ENCODE measurements at places on chromosomes 1 and 21.

- DNase-seq = no peak
Observed at GRCh38 chr1:80375662-80376061, 1369.1 kb upstream of the ADGRL4 start.

DNA sequence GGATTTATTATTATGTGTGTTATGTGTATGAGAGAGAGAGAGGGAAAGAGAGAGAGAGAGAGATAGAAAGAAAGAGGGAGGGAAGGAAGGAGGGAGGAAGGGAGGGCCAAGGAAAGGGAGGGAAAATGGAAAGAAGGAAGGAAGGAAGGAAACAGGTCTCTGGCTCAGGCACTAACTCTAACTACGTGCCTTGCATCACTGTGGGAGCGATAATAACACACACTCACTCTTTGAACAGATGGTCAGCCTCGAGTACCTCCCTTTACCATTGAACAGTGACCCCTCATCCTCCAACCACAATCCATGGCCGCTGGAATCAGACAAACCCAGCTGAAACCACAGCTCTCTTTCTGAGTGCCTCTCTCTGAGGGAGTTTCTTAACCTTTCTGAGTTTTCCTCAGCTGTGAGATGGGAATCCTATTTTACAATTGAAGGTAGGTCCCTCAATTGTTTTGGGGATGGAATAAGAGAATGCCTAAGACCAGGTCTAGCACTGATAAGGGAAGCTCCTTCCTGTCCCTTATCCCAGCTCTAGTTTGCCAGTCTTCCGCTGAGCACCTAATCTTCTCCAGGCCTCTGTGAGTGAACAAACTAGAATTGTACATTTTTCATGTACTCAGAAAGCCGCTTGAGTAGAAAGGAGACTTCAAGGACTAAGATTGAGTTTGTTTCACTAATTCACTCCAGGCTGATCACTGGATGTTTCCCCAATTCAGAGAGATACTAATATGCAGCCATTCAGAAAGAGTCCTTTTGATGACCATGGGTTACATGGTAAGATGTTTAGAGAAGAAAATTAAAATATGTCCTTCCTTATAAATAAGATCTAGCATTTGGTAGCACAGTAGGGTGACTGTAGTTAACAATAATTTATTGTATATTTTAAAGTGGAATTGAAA is 62.8 kb downstream of the IRF2BP2 start:
- no peak for DNase-seq

DNA sequence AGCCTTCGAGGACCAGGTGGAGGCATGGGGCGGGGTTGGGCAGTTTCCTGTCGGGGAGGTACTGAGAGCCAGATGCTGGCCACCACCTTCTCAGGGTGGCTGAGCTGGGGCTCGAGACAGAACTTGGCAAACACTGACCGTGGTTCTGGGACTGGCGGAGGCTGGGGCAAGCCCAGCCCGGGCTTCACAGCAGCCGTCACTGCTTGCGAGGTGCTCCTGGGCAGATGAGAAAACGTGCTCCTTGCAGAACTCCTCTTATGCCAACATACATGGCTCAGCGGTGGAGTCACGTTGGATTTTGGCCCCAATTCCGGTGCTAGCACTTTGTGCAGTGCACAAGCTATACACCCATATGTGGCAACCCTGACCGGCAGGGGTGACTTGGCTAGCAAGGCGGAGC is 69.2 kb downstream of the RUNX3 start:
- no peak for DNase-seq

- DNase-seq = no peak
Observed at GRCh38 chr21:27290028-27290427, 323.1 kb upstream of the ADAMTS5 start.

- DNase-seq = no peak
Observed at GRCh38 chr1:237206065-237206414, 164.1 kb downstream of the RYR2 start.

DNA sequence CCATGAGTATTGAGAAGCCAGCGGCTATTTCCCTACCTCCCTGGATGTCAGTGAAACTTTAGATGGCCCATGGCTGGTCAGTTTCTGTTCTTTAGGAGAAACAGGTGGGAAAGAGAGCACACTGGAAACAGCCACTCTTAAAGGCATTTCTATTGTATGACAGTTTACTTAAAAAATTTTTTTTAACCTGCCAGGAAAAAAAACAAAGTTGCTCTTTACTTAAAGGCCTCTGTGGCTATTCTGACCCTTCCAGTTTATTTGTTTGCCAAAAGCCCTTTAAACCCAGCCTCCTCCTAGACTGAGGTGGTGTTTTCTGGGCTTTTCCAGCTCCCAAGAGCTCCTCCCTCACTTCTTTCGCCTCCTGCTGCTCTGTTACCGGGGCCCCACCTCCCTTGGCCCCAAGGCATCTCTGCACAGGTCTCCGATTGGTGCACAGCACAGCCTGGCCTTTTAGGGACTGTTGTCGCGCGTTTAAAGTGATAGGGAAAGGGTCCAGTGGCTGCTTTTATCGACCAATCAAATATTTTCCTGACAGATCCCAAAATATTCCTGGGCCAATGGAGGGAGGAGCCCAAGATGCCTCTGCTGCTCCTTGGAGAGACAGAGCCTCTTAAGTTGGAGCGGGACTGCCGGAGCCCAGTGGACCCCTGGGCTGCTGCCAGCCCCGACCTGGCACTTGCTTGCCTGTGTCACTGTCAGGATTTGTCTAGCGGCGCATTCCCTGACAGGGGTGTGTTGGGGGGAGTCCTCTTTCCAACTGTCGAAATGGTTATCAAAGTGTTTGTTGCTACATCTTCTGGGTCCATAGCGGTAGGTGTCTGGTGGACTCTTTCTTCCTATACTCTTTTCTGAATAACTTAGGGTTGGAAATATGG is at the start of gene SH3BGR:
Gene SH3BGR (plus strand): TSS at position 639 of the 875 bp plus-strand sequence. CDS start 127 bp downstream, at position 766.
- no peak for DNase-seq

DNA sequence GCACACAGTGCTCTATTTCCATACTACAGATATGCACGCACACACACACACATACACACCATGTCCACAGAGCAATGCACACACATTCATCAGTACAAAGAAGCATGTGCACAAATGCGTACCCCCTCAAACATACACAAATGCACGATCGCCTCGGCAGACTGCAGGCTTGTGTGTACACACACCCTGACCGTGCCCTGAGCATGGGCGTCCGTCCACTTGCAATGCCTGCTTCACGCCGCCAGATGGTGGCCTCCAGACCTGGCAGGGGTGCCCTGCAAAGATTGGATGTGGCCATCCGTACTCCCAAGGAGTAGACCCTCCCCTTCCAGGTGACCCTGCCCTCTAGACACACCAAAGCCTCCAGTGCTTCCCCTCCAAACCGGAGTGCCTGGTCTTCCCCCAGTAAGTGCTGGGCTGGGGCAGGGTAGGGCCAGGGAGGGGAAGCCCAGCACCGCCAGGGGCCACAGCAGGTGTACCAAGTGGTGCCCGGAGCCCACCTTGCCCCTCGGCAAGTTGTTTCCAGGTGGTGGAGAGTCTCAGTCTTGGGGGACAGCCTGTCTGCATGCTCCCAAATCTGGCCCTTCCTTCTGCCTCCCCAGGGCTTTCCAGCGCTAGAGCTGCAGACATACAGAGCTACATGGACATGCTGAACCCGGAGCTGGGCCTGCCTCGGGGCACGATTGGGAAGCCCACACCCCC is 20.6 kb downstream of the ESPN start:
- peak; percentile 41 for DNase-seq

DNA sequence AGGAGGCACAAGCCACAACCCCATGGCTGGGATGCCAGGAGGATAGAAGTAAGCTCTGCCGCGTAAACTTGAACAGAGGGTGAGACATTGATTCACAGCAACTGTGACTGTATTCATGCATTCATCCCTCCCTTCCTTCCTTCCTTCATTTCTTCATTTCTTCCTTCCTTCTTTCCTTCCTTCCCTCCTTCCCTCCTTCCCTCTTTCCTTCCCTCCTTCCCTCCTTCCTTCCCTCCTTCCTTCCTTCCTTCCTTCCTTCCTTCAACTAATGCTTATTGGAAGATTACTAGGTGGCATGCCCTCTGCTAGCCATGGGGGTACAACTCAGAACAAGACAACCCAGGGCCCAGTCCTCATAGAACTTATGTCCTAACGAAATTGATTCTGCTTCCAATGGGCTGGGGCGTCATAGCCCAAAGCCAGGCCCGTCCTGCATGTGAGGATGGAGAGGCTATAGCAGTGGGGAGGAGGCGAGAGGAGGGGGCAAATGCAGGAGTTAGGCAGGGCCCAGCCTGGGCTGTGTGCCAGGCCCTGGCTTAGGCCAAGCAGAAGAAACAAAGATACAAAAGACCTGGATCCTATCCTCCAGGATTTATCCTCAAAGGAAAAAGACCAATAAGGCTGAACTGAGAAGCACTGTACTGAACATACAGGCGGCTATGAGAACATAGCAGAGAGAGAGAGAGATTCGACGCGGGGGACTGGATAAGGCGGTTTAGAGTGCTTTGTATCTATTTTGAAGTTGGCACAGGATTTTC is 24.4 kb upstream of the PAXBP1 start:
- no peak for DNase-seq

GRCh38 chr1:180862305-180862704 is 50.4 kb upstream of the KIAA1614 start:
- no peak for DNase-seq

- no peak for DNase-seq
Observed at GRCh38 chr1:61362351-61362750, 280.0 kb downstream of the NFIA start.

DNA sequence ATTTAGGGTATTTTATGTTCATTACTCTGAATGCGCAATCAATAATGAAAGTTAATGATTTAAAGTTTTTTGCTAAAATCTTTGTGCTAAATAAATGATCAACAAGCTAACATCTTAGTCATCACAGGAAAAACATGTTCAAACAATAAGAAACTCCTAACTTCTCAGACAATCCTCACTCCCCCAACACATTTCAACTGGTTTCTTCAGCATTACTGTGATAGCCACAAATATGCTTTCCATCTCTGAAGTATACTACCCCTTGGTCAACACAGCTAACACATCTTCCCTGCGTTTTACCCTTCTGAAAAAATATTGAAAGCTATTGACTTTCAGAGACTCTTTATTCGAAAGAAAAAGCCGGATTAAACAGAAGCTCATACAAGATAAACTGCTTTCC is 85.8 kb downstream of the ZNF644 start:
- DNase-seq = no peak

- no peak for DNase-seq
Observed at GRCh38 chr1:215228193-215228592, 145.7 kb downstream of the KCNK2 start.

GRCh38 chr1:202852163-202852904 is 36.6 kb downstream of the RABIF start:
- peak; percentile 49 for DNase-seq

DNA sequence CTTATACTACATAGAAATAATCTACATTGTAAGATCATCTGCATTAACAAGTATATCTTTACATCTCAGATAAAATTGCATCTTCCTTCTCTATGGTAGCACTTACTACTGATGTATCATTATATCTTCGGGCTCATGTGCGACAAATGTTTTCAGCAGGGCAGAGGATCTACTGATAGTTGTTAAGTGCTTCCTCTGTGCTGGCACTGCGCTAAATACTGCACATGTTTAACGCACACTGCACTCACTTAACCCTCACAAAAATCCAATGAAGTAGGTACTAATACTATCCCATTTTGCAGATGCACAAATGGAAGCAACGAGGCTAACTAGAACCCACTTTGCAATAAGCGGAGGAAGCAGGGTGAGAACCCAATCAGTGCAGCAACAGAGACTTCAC is 75.6 kb upstream of the USP25 start:
- DNase-seq = no peak

DNA sequence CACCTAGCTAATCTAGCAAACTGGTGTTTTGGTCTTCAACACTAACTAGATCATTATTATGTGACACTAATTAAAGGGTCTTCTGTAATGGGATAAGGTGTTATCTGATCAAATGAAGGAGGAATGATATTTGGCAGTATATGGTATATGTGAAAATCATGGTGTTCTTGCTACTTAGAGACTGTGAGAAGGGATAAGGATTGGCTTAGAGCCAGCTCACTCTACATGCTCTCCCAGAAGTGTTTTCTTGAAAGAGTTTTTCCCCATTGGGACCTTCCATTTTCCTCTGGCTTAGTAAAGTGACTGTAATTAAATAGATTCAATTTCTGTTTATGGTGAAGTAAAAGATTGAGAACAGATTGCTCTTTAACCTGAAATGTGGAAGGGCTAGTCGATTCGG is 71.2 kb upstream of the RGL1 start:
- no peak for DNase-seq

DNA sequence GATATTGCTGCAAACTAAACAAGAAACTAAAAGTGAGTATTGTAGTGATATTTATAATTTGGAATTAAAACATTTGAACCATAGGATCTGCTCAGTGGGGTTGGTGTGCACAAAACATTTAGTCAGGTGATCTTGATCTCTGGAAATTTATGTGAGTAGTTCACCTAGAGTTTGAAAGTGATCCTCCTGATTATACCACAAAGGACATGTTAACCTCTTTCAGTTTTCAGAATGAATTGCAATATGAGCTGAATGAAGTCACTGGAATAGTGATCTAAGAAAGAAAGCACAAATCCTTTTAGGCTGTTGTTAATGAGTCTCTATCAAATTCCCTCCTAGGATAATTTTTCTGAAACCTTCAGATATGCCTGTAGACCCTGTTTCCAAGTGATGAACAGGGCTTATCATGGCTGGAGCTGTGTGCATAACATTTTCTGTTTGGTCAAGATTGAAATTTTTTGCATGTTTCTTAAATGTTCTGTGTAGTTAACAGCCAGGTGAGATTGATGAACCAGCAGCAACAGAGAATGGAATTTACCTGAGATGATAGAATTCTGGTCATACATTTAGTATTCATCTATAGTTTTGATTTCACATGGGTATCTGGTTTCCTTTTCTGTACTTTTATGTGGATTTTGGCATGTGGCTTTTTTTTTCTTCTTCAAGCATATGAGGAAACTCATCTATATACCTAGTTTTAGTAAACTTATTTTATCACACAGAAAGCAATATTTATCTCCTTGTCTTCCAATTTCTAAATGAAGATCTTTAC is 25.5 kb downstream of the CDC14A start:
- no peak for DNase-seq

- DNase-seq = no peak
Observed at GRCh38 chr1:48936436-48936835, 159.7 kb upstream of the BEND5 start.

- DNase-seq = no peak
Observed at GRCh38 chr1:159067699-159068621, 8.6 kb downstream of the AIM2 start.

GRCh38 chr1:244794071-244794470 is 41.4 kb upstream of the COX20 start:
- DNase-seq = no peak

DNA sequence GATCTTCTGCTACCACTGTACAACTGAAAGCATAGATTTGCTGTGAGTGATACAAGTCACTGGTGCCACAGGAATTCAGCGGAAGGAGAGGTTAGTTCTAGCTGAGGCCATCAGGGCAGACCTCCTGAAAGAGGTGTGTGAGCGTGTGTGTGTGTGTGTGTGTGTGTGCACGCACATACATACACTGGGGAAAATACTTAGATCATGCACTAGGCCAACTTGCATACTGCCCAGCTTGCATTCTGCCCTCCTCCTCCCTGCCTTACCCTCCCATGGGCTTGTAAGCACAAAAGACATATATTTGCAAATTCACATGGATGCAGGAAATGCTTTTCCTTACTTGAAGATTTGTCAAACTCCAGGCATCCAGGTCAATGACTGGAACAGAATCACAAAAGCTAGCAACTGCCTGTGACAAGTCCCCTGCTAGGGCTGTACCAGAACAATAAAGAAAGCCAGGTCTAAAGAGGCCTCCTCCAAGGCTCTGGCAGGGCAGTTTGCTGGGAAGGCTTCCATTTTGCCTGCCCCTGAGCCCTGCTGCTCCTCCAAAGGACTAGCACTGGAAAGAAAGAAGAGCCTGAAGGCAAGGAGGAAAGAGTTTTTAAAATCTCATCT is 23.2 kb downstream of the PLEKHA6 start:
- no peak for DNase-seq
